Hematopoietic multipotent progenitor cell treated with erythropoietin and hydrocortisone succinate and interleukin-3 and kit ligand, for 17 days (in vitro differentiated cells): ENCODE measurements at places on chromosomes 12 and 14.

- no peak for DNase-seq
Observed at GRCh38 chr12:34205401-34205800, 183.1 kb downstream of the ALG10 start.

- DNase-seq, result no peak
Observed at GRCh38 chr14:96461950-96462798, 40.0 kb upstream of the PAPOLA start.

DNA sequence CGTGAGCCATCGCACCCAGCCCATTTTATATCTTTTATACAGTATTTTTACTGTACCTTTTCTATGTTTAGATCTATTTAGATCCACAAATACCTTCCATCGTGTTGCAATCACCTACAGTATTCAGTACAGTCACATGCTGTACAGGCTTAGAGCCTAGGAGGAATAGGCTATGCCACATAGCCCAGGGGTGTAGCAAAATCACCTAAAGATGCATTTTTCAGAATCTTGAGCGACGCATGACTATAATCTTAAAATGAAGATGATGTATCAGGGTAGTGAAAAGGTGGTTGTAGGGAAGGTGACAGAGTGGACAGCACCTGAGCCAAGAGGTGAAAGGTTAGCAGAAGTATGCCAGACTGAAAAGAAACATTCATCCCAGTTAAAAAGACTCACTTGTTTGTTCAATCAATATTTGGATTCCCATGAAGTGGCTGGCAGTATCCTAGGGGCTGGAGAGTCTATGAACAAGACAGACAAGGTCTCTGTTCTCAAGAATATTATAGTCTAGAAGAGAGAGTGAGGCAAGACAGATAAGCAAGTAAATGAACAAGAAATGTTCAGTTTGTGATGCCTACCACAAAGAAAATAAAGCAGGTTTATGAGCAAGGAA, 3.6 kb downstream of the SPRING1 start:
- DNase-seq, result no peak

DNA sequence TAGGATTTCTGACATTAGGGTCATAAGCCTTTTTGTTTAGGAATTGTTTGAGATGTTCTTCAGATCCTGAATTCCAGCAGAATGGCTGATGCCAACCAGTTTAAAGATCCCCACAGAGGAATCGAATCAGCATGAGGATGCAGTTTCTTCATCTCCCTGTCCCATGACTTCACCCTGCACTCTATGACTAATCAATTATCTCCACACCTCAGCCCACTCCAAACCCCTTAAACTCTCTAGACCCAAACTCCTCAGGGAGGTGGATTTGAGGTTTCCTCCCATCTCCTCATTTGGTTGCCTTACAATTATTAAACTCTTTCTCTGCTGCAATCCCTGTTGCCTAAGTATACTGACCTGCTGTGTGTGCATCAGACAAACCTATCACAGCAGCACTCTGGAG, 86.5 kb upstream of the CRY1 start:
- no peak for DNase-seq

DNA sequence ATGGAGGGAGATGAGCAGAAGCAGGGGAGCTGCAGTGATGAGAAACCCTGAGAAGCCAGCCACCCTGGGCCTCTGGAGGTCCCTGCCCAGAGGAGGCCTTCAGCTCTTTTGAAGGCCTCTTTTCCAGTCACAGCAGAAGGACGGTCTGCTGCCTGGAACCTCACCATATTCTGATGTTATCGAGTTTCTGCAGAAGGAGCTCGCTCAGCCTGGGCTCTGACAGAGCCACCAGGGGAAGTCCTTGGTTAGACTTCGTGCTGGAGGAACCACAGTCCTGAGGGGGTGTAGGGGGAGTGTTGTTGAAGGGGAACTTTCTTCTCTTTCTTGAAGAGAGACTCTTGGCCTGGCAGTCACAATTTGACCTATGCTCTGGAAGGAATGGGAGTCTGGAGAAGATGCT, 25.1 kb upstream of the BATF start:
- no peak for DNase-seq
